ENCODE measurements at places on chromosomes 16 and 17.
A peak's percentile ranks its signal among the peaks of the same experiment; 100 is the strongest.

GRCh38 chr16:1818204-1818872, 8.3 kb downstream of the HAGH start:
- no peak for DNase-seq

DNA sequence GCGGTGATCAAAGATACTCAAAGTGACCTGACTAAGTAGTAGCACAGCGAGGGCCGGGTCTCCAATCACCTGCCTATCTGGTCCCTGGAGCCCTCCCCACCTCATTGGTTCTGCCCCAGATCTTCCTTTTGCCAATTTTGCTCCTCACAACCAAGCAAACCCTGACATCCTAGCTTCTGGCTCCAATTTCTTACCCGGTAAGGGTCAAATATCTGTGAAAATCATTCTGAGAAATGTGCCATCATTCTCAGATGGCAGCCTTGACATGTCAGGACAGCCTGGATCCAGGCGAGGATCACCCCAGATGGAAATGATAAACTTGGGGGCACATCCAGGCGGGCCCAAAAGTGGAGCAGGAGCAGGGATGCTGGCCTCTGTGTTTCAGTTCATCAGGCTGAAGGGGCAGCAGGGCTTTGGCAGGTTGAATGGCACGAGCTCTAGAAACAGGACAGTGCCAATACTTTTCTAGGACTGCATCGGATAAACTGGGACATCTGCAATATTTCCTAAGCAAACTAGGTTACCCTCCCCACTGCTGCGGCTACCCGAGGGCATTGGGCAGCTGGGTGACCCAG, 83.9 kb downstream of the SHISA6 start:
- DNase-seq = no peak

DNA sequence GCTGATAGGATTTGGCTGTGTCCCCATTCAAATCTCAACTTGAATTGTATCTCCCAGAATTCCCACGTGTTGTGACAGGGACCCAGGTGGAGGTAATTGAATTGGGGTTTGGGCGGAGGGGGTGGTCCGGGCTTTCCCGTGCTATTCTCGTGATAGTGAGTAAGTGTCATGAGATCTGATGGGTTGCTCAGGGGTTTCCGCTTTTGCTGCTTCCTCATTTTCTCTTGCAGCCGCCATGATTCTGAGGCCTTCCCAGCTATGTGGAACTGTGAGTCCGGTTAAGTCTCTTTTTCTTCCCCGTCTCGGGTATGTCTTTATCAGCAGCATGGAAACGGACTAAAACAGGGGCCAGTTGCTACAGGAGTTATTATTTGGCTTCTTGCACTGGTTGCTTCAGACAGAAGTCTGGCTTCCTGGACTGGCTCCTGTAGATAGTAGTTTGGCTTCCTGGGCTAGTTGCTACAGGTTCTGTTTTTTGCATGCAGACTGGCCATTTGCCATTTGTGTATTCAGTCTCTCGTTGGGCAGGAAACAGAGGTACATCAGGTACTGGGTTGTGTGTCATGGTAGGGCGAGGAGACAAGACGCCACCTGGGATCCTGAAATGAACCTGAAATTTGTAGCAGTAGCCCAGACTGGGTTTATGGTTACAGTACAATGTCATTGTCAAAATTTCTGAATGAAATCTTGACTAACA, 32.6 kb downstream of the CNTNAP4 start:
- DNase-seq = no peak

GRCh38 chr17:60769327-60769726, 91.7 kb downstream of the BCAS3 start:
- no peak for DNase-seq

- DNase-seq = no peak
These were observed 8.1 kb downstream of the C16orf54 start for GRCh38 chr16:29737713-29738112.

DNA sequence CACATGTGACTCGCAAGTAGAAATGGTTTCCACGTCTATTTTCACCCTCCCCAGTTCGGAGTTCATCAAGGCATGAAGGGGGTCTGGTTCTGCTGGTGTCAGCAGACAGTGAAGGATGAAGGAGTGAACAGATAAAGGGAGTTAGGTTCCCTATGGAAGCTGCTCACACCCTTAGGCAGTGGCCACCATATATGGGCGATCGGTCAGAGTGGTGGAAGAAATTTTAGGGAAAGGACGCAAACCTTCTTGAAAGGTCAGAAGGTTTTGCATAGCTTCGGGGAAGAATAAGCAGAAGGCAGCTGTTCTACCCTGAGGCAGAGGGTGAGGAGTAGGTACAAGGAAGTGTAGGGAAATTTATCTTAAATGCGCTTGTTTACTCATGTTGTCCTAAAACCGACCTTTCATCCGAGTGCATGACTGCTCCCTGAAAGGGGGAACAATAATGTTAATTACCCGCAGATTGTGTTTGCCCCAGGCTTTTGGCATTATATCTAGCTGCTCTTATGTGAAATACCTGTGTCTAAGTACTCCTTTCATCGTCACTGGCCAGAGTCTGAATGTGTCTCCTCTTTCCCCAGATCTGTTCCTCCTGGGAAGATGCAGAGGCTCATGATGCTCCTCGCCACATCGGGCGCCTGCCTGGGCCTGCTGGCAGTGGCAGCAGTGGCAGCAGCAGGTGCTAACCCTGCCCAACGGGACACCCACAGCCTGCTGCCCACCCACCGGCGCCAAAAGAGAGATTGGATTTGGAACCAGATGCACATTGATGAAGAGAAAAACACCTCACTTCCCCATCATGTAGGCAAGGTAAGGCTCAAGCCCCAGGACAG, 12.5 kb downstream of the CDH5 start:
- DNase-seq = no peak

DNA sequence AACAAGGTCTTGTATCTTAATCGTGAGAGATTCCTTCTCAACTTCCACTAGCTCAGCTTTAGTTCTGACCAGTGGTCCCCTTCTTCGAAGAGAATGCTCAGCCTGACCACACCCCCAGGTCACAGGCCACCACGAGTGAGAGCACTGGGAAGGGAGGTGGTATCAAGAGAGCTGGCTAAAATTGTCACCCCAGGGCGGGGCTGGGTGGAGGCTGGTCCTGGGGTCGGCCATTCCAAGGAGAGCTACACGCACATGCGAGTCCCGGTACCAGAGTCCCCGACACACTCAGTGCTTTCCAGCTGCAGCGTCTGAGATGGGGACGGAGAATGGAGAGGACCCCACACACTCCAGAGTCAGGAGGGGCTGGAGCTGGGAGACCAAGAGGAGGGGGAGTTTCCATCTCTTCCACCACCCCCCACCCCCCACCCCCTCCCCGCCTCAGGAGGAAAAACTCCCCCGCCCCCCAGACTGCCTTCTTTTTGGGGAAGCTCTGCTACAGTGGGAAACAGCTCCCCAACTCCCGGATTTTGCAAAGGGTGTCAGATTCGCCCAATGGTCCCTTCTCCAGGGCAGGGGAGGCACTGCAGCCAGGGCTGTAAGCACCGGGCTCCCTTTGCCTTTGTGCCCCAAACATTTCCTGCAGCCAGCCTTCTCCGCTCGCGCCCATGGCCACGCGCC, 1.6 kb downstream of the C1QL1 start:
- DNase-seq = no peak

DNA sequence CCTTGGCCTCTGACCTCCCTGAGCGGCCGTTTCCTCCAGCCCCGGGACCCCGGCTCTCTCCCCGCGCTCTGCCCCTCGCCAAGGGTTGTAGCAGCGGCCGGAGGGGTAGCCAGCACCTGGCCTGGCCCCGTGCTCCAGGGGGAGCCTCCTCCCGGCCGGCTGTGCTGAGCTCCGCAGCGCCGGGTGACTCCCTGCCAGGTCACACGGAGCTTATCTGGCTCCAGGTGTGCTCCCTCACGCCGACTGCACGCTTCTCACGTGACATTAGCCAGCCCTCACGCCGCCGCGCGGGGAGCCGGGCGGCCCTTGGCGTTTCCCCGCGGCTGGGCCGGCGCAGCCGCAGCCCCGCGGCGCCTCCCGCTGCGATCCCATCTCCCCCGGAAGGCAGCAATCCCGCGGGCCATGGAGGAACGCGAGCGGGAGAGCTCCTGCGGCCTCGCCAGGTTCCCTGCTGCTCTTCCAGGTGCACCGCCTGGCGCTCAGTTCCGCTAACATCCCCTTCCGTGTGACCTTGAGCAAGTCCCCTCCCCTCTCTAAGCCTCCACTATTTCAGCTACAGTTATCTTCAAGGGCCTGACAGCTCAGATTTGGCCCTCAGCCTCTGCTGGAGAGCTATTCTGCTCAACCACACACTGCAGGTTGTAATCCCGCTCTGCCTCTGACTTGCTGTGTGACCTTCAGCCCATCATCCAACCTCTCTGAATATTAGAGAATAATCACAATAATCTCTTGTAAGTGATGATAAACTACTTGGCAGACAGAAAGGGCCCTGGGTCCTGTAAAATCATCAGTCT, 3.4 kb downstream of the MYO18A start:
- no peak for DNase-seq

DNA sequence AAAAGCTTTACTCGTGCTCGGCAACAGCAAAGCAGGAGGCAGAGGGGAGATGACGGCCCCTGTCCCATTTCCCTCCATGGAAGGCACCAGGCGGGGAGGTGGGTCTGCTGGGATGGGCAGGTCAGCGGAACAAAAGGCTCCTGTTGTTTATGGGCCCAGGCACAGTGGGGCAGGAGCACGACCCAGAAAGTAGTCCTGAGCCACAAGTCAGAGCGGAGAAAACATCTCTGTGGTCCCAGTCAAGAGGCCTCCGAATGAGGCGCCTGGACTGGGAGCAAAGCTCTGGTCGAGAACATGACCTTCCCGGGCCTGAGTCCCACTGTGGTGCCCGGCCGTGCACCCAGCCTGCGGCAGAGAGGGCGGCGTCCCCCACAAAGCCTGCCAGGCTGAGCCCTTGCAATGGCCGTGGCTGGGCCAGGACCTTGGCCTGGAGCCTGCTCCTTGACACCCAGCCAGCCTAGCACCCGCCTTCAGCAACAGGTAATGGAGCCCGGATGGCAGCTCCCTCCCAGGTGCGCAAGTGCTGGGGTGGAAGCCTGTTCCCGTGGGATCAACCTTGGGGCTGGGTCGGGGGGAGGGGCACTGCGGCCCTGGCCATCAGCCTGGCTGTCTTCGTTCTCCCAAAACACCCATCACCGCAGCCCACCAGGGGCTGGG, 3.6 kb downstream of the RFNG start:
- no peak for DNase-seq

GRCh38 chr16:72751076-72751475, 296.9 kb downstream of the ZFHX3 start:
- no peak for DNase-seq

DNA sequence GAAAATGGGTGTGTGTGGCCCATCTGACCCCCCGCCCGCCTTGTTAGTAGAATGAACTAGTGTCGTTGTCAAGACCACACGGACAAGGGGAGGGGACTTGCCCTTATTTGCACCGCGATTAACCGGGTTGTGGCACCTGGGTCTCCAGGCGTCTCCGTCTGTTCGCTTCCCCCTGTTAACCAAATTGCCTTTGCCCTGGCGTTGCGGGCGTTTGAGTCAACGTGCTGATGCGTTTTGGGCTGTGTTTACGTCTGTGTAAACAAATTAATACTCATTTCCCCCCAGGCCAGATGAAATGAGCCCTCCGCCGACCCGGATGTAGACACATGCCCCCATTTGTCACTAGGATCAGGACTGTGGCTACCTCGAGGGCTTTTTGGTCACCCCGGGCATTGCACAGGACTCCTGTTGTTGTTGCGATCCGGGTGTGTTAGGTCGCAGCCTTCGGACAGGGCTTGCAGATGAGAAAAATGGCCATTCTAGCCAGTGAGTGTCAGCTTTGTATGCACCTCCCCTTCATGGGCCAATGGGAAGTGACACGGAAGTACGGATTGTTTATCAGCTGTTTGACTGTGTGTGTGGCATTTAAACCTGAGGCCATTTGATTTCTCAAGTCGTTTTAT, 906 bp downstream of the RBL2 start:
- DNase-seq = peak; percentile 82

Measured in astrocyte of the cerebellum (primary cell).